HCEC 1CT (cell line): ENCODE measurements at places on chromosomes 16 and 17.
A peak's percentile ranks its signal among the peaks of the same experiment; 100 is the strongest.

DNA sequence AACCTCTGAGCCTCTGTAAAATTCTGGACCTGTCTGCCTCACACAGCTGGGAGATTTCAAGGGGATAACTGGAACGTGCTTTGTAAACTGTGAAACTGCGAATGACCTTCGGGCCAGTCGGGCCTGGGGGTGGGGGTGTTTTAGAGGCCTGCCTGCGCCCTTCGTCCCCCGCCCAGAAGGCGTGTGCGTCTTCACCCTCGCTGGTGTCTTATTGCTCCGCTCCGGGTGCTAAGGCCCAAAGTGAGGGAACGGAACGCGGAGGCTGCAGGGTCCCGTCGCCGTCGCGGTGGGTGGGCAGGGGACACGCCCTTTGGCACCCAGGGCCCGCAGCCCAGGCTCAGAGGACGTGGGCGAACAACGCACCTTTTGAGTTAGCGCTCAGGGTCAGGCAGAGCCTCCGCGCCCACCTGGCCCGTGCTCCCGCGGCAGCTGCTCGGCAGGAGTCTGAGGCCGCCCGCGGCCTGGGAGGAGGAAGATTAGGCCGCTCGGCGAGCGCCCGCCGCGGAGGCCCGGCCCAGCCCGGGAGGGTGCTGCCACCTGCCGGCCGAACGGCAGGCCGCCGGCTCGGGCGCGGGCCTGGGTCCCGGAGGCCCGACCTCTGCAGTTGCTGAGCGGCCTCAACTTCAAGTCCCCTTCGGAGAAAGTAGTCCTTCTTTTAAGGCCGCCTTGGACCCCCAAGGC is 29.7 kb downstream of the DCAKD start:
- DNase-seq = peak; percentile 52

- peak; percentile 74 for DNase-seq
Observed at GRCh38 chr17:48636177-48637018, 10.2 kb upstream of the HOXB9 start.

DNA sequence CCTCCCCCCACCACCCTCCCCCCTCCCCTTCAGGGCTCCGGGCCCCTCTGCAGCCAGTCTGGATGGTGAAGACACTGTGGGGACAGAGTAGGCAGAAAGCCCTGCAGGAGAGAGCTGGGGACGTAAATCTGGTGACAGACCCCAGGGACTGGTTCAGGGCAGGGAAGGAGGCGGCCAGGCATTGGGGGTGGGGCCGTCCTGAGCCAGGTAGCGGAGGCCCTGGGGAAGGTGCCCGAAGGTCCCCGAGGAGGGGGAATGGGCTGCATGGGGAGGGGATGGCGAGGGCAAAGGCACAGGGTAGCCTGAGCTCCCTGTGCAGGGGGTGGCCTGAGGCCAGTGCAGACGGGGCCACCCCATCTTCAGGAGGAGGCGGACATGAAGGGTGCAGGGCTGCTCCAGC is 26.3 kb upstream of the CACNA1H start:
- no peak for DNase-seq

DNA sequence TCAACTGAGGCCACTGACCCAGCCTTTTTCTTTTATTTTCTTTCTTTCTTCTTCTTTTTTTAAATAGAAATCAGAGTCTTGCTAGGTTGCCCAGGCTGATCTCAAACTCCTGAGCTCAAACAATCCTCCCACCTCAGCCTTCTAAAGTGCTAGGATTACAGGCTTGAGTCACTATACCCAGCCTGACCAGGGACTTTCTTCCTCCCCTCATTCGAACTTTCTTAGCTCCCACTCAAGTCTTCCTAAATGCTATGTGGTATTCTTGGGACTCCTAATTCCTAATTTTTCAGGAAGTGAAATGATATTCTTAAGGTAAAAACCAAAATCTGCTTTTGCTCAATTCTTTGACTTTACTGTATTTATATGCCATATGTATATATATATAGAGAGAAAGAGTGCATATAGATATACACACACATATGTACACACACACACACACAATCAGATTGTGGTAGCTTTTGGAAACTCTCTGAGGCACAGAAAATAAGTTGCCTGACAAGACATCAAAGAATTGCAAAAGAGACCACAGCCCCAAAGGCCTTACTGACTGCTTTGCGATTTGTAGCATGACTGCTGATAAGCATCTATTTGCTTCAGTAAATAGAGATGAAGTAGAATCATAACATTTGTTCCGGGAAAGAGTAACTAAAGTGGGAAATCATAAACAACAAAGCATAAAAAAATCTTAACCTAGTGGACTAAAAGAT is 9.5 kb upstream of the AMZ2 start:
- DNase-seq = no peak

DNA sequence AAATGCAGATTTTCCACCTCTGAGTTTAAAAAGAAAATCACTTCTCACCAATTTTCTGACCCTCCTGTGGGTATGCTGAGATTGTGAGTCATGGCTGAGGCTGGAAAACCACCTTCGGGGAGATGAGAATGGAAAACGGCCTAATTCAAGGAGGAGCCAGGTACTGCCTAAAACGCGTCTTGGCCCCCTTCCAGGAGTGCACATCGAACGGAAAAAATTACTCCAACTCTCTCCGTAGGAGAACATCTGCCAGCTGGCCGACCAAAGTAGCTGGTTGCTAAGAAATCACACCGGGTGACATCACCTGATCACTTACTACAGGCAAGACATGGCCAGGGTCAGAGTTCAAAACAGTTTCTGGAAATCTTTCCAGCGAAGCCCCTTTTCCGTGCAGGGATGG is 107.6 kb downstream of the ZNF423 start:
- no peak for DNase-seq

DNA sequence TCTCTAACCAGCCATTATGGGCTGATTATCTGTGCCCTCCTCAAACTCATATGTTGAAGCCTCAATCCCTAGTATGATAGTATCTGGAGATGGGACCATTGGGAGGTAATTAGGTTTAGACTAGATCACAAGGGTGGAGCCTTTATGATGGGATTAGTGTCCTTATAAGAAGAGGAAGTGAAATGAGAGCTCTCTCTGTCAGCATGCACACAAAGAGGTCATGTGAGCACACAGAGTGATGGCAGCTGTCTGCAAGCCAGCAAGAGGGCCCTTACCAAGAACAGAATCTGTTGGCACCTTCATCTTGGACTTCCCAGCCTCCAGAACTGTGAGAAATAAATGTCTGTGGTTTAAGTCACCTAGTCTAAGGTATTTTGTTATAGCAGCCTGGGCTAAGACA is 101.9 kb downstream of the PCTP start:
- DNase-seq = no peak

DNA sequence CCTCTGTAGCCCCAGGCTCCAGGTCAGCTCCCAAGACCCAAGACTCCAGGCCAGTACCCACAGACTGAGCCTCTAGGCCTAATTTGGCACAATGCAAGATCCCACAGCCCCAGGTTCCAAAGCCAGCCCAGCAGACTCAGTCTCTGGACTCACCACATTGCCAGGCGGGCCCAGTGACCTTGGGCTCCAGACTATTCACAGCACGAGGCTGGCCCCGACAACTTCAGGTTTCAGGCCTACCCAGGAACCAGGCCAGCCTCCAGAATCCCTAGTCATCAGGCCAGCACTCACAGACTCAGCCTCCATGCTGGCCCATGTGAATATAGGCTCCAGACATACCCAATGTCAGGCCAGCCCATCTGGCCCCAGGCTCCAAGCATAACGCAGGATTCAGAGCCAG is 103.8 kb downstream of the CEP112 start:
- no peak for DNase-seq

DNA sequence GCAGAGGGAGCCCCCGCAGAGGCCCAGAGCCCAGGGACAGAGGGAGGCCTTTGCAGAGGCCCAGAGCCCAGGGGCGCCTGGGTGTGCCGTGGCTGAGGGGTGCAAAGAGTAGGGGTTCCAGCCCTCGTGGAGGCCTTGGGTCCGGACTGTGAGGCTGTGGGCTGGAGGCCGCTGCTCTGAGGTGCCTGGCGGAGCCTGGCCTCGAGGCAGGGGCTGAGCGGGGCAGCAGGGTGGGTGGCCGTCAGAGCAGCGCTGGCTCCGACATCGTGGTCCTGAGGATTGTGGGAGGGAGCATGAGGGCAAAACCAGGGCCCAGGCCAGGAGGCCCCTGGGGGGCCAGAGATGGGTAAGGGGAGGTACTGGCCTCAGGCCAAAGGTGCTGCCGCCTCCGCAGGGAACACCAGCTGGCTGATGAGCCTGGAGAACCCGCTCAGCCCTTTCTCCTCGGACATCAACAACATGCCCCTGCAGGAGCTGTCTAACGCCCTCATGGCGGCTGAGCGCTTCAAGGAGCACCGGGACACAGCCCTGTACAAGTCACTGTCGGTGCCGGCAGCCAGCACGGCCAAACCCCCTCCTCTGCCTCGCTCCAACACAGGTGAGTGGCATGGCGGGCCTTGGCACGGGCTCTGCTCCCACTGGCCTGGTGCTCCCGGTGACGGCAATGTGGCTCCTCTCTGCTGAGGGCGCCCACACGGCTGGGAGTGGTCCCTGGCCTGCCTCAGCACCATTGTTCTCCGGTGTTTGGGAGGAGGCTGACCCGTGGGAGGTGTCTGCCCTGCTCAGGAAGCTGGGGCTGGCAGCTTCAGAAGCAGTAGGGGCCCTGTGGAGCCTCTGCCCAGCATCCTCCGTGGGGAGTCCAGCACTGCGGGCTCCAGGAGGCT is 33.7 kb downstream of the TSC2 start:
- no peak for DNase-seq

GRCh38 chr16:51150888-51151320 is at the start of gene SALL1:
SALL1 (minus strand) TSS chr16:51151270; CDS start chr16:51151241, 29 bp downstream.
- no peak for DNase-seq

DNA sequence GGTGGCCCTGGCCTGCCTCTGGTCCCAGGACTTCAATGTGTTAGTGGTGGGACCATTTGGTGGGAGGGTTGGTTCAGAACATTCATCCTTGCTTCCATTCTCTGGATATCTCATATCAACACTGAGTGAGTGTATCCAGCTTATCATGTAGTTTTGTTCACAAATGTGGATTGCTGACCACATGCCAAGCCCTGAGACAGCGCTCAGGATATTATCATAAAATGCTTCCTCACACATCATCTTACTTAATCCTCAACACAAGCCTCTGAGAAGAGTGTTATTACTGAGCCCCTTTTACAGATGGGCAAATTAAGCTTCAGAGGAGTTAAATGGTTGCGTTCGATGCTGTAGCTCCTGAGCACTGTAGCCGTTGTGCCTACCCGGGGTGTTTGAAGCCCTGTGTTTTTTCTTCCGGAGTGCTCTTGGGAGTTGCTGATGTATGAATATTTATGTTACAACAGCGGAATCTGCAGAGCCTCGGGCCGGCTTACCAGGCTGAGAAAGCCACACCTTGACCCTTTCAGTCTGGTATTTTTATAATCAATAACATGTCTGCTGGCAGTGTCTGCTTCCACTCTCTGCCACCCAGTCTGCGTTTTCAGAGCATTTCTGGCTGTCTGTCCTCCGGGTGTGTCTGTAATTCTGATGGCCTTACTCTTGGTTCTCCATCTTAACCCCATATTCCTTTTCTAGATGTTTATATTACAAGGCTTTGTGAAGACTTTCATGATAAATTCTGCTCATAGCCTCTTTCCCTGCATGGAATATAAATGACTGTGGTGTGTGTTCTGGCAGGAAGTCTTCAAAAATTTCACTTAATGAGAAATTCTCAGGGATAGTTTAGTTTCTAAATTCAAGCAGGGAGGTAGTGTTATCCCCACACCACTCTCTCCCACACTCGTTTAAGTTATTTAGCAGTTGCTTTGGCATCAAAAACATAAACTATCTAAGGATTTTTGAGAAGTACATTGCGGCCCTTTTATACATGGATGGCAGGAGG is 2.9 kb downstream of the GLP2R start:
- DNase-seq = no peak

GRCh38 chr17:41914358-41914766 is 4.4 kb downstream of the ACLY start:
- DNase-seq = no peak

- DNase-seq = peak; percentile 34
Observed at GRCh38 chr17:35448214-35448898, at the start of gene SLFN13. SLFN13 (minus strand) TSS chr17:35448766; CDS start chr17:35445680, 3,086 bp downstream.

- DNase-seq = peak; percentile 61
Observed at GRCh38 chr16:53664724-53665345, 38.8 kb downstream of the RPGRIP1L start.

GRCh38 chr17:41705271-41705991 is 6.7 kb upstream of the GAST start:
- peak; percentile 14 for DNase-seq

DNA sequence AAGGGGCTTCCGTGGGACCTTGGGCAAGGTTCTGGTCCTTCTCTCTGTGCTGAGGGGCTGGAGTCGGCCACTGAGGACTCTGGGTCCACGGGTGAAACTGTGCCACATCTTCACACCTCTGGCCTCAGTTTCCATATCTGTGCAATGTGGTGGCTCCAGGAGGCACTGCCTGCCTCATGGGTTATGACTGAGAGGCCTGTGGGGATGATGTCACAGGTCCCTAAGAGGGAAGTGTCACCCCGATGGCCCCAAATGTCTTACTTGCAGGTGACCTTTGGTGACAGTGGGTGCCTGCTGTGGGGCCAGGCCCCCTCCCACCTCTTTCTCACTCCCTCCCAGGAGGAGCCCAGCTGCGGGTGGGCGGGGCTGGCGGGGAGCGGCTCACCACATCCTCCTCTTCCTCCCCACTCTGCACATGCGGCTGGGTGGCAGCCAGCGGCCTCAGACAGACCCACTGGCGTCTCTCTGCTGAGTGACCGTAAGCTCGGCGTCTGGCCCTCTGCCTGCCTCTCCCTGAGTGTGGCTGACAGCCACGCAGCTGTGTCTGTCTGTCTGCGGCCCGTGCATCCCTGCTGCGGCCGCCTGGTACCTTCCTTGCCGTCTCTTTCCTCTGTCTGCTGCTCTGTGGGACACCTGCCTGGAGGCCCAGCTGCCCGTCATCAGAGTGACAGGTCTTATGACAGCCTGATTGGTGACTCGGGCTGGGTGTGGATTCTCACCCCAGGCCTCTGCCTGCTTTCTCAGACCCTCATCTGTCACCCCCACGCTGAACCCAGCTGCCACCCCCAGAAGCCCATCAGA is at the start of gene IL21R:
Gene IL21R (plus strand): TSS at position 407 of the 801 bp plus-strand sequence. CDS start 27,898 bp downstream, outside the sequence.
- no peak for DNase-seq
